ENCODE measurements at places on chromosomes 6 and 20. TPM values are rescaled to one million over a fixed set of nuclear protein-coding genes. Genes with fewer than 3 reads are reported as not detected.

RIMS1 gene
- not detected for total RNA-seq

DNA sequence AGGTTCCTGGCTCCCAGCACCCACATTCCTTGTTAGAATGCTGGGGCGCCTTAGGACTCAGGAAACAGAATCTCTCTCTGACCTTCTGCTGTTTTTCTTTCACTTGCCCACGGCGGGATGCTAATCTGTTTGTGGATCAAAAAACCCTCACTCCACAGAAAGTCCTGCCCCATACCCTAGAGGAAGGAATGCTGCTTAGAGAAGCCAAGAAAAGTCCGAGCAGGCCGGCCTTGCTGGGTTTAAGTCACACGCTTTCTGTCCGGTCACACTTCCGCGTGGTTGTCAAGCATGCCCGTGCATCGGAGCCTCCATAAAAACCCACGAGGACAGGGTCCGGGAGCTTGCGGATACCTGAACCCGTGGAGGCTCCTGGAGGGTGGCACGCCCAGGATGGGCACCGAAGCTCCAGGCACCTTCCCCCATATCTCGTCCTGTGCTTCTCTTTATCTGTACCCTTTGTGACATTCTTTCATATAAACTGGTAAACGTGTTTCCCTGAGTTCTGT lies 223.1 kb downstream of the NRN1 start:
- DNase-seq = no peak

TLDC2 gene
- not detected for total RNA-seq

IMPG1 gene
- total RNA-seq = not detected

GRCh38 chr6:36663504-36664446 lies 14.7 kb upstream of the CDKN1A start:
- DNase-seq = no peak

DNA sequence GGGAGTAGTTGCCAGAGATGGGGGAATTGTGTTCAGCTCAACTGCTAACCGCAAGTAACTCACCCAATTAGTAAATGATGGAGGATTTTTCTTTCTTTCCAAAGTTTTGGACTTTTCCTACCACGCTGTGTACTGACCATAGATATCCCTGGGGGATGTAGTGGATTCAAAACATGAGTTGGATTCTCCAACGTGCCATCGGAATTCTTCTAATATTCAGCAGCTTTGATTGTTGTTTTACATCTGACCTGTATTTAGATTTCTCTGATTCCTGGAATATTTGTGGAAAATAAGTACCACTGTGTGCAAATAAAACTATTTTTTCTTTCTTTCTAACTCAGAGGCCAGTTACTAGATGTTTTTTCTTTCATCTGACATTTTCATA lies 1.1 kb downstream of the CCDC170 start:
- no peak for DNase-seq

DNA sequence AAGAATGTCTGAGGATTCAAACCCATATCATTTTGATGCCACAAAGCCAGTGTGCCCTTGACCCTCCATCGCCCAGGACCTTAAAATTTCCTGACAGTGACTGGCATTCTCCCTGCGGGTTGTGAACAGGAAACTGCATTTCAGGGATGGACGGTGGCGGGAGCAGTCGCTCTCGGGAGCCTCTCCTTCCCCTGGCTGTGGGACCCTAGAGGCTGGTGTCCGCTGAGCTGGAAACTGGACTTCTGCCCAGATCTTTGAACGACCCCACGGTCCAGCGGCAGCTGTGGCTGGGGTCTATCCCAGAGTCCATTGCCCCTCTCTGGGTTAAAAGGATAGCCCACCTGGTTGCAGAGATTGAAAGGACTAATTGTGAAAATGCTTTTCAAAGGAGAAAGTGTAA lies 1.4 kb upstream of the SEC63 start:
- no peak for DNase-seq

- no peak for DNase-seq
Observed at GRCh38 chr6:53398247-53399026, 49.7 kb upstream of the ELOVL5 start.

DNA sequence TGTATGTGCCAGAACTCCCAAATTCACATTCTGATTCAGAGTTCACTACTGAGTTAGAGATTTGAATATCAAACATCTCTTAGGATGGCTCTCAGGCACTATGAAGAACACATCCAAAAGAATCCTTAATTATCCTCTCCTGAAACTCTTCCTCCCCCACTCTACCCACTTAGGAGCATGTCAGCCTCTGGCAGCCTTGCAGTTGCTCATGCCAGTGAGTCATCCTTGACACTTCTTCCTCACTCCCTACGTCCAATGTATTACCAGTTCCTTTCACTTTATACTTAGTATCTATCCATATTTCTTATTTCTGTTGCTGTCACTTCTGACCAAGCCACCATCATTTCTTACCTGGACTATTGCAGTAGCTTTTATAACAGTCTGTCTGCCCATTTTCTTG lies 192.0 kb upstream of the IMPG1 start:
- DNase-seq = no peak

- peak; percentile 90 for DNase-seq
Observed at GRCh38 chr6:10441004-10441654, 26.3 kb upstream of the TFAP2A start.

TSPO2 gene
- not detected for total RNA-seq

BMP7 gene
- not detected for total RNA-seq

DNA sequence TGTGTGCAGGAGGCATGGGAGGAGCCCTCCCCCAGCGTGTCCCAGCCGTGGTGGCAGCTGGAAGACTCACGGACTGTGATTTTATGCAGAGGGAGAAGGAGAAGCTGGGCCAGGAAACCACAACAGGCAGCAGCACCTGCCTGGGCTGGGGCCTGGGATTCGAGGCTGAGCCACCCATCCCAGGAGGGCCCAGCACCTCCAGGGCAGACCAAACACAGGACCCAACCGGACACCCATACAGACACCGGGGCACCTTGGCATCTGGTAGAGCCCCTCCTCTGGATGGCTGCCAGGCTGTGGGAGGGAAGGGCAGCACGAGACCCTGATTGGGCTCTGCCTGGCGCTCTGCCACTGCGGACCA lies 41.7 kb upstream of the CHRNA4 start:
- DNase-seq = no peak

DNA sequence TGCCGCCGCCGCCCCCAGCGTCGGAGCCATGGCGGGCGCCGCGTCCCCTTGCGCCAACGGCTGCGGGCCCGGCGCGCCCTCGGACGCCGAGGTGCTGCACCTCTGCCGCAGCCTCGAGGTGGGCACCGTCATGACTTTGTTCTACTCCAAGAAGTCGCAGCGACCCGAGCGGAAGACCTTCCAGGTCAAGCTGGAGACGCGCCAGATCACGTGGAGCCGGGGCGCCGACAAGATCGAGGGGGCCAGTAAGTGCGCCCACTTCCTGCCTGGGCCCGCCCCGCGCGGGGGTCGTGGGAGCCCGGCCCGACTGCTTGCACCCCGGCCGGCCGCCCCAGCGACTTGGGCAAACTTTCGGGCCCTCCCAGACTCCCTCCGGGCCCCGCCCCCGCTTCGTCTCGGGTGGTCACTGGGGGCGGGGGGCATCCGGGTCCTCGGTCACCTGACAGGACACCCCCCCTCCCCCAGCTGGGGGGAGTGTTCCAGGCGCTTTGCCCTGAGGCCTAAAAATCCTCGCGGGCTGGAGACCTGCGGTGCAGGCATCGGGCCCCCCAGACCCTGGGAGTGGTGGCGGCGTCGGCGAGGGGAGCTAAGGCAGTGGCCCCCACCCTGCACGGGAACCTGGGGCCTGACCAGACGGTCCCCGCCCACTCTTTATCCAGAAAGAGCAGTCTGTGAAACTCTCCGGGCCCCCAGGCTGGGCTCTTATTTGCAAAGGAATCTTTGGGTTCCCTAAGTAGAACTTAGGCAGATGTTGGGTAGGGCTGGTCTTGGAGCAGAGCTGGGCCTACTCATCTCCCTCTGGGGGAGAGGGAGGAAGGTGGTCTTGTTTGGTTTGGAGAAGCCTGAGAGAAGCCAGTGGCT lies 501 bp downstream of the PLCG1 start:
- peak; percentile 85 for DNase-seq

PLAGL1 gene
- total RNA-seq = 7.2 TPM

DNA sequence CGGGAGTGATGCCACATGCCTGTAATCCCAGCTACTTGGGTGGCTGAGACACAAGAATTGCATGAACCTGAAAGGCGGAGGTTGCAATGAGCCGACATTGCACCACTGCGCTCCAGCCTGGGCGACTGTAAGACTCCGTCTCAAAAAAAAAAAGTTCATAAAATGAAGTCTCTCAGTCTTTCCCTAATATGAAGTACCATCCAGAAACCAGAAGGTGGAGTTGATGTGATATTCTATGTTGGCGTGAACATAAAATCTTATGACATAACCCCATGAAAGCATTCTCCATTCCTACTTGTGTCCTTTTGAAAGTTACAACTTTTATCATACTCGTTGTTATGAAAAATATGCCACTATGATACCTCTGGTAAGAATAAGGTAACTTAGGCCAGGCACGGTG lies 5.7 kb downstream of the SOD2 start:
- DNase-seq = no peak

- DNase-seq = no peak
Observed at GRCh38 chr20:19737025-19737424, 21.0 kb upstream of the RIN2 start.

DNA sequence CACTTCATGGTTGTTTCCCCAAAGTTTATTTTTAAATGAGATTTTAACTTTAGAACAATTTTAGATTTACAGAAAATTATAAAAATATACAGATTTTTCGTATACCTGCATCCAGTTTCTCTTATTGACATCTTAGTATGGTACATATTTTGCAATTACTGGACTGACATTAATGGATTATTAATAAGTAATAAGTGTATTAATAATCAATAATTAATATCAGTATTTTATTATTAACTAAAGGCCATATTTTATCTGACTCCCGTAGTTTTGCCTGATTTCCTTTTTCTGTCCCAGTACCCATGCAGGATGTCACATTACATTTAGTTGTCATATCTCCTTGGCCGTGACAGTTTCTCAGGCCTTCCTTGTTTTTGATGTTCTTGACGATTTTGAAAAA lies 307.0 kb downstream of the C6orf118 start:
- no peak for DNase-seq

CLVS2 gene
- total RNA-seq = not detected

GRCh38 chr6:21869085-21869771 lies 275.7 kb downstream of the SOX4 start:
- DNase-seq = no peak

PAX1 gene
- not detected for total RNA-seq
